ENCODE measurements at places on chromosomes 12 and 14.

GRCh38 chr14:103118018-103118662 lies 5.1 kb upstream of the TNFAIP2 start:
- no peak for DNase-seq

DNA sequence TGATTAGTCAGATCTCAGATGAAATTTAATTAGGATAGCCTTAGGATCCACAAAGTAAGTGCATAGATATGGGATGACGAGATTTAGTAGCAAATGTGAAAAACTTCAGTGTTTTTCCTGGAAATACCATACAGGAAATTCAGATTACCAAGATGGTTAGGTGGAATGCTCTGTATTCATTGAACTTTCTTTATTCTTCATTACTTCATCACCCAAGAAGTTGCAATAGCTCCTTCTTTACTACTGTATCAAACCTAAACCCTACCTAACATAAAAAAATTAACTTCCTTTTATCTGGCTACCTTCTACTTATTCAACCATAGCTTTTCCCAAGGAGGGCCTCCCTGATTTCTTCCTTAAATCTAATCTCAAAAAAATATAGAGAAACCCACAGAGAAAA lies 100.4 kb downstream of the TTC6 start:
- DNase-seq = no peak

DNA sequence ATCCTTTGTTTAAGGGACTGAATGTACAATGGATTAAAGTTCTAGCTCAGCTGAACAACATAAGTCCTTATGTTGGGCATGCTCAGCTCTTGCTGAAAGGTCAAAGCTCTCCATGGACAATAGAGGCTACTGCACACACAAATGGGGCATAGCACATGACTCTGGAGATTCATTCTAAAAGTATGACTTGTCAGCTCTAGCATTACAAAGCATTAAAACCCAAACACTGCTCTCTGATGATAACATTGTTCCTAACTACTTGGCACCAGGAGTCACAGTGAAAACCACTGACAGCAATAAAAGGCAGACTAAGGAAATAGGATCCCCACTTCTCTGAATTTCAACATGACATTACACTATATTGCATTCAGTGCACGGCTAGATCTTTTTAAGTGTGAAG lies 21.9 kb upstream of the FSCB start:
- no peak for DNase-seq

DNA sequence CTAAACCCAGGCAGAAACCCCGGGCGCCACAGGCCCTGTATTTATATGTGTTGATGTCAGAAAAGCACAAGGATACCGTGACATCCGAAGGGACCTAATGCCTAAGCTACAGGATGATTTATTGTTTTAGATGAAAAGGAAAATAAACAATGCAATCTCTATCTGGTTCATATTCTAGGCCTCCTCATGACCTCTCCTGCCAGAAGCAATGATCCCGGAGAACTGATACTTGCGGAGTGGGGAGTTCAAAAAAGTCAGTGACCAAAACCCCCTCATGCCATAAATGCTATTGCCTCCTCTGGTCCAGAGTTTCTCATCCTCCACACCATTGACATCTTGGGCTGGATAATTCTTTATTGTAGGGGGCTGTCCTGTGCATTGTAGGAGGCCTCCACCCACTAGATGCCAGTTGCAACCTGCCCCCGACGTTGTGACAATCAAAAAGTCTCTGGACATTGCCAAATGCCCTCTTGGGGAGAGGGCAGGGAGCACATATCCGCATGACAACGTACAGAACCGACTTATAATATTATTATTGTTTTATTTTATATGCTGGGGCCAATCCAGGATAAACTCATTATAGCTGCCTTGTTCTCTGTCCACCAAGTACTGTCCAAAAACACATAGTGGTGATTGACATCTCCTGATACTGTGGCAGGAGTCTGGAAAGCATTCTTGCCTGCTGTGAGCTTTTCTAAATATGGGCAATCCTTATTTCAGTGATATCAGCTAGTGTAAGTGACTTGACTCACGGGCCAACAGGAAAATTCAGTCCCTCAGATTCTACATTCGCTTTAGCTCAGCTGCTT lies 1.1 kb upstream of the CSRP2 start:
- no peak for DNase-seq

GRCh38 chr14:33062881-33063280 lies 124.2 kb downstream of the NPAS3 start:
- no peak for DNase-seq

- no peak for DNase-seq
These were observed 4.0 kb upstream of the PPP4R4 start for GRCh38 chr14:94170136-94170535.

DNA sequence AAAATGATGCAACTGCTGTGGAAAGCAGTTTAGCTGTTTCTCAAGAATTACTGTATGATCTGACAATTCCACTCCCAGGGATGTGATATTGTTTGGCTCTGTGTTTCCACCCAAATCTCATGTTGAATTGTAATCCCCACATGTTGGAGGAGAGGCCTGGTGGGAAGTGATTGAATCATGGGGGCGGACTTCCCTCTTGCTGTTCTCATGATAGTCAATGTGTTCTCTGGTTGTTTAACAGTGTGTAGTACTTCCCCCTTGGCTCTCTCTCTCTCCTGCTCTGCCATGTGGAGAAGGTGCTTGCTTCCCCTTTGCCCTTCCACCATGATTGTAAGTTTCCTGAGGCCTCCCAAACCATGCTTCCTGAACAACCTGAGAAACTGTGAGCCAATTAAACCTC lies 93.4 kb upstream of the CPM start:
- DNase-seq = no peak

DNA sequence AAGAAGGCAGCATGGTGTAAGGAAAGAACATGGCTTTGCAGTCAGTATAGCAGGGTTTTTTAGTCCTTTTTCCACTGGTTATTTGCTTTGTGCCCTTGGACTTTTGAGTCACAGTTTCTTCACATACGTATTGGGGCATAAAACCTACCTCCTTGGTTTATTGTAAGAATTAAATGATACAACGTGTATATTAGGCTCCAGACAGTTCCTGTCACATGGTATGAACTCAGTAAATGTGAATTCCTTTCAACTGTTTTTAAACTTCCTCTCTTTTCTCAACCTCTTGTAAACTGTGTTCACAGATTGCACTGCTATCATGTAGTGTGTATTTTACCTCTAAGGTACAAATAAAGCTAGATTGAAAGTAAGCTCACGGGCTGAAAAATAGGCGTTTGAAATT lies 29.5 kb downstream of the MSRB3 start:
- no peak for DNase-seq

GRCh38 chr12:118534003-118534402 lies 157.6 kb downstream of the SUDS3 start:
- no peak for DNase-seq

DNA sequence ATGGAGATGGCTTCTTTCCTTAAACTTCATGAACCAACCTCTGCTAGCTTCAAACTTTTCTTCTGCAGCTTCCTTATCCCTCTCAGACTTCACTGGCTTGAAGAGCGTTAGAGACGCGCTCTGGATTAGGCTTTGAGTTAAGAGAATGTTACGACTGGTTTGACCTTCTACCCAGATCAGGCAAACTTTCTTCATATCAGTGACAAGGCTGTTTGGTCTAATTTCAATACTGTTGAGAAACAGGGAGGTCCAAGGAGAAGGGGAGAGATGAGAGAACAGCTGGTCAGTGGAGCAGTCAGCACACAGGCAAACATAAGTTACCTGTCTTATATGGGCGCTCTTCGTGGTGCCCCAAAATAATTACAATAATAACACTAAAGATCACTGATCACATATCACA lies 14.9 kb downstream of the SCAF11 start:
- DNase-seq = no peak

DNA sequence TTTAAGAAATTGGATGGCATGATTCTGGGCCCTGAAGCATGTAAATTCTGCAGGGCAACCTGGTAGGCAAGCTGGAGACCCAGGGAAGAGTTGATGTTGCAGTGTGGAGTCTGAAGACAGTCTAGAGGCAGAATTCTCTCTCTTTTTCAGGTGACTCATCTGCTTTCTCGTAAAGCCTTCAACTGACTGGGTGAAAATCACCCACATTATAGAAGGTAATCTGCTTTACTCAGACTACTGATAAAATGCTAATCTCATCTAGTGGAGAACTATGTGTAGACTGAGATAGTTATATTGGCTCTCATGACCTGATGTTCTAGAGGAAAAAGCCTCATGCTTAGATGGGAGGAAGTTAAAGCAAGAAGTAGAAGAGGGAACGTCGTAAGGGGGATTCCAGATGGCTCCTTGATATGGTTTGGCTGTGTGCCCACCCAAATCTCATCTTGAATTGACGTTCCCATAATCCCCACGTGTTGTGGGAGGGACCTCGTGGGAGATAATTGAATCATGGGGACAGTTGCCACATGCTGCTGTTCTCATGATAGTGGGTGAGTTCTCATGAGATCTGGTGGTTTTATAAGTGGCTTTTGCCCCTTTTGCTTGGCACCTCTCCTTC lies 723.8 kb downstream of the BCL11B start:
- no peak for DNase-seq

DNA sequence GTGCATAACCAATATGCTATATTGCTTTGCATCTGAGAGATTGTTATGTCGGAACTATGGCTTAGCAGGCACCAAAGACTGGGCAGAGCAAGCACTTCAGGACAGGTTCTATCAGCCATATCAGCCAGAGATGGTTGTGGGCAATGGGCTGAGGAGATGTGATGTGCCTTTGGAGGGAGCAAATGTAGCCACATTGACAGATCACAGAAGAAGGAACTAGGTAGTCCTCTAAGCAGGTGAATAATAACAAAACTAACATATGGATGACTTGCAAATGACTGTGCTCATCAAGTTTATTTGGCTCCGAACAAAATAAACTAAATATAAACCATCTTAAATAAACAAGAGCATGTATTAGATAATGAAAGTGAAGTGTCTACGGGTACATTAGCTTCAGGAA lies 291.7 kb downstream of the RMST start:
- no peak for DNase-seq

- no peak for DNase-seq
These were observed 4.3 kb upstream of the CD9 start for GRCh38 chr12:6195665-6196535.

DNA sequence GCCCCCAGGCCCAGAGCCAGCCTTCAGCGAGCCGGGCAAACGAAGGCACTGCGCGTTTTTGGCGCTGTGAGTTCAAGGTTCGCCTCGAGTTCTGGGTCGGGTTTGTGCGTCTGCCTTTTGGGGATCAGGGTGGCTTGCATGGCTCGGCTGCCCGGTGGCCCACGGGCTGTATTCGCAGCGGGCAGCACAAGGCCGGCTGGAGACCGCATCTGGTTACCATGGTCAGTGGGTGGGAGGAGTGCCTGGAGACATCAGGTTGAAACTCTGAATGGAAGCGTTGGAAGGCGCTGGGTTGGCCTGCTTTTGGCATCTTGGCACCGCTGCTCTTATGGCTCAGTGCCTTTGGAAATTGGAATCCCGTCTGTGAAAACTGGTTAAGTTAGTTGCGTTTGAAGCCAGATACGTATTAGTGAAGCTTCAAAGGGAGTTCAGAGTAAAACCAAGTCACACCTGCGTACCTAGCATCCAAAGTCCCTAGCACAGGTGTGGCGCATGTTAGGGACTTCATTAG lies 50.9 kb downstream of the SNAPC1 start:
- DNase-seq = no peak

DNA sequence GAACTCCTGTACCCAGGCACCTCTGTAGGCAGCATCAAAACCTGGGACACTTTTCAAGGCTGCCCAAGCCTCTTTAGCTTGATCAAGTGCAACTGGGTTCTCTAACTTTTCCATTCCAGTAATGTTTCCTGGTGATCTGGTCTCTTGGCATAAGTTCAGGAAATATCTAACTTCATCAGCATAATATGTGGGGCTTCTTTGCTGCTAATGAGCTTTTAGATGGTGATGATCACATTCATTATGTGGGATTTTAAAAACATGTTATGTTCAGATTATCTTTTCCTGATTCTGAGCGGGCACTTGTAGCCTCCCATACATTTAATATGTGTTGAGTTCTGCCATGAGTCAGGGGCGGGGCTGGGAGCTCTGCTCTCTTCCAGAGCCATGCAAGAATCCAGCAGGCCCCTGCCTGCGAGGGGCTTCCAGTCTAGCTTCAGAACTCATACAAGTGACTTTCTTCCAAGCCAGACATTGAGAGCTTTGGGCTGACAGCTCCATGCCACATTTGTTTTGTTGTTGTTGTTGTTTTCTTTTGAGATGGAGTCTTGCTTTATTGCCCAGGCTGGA lies 39.5 kb upstream of the RIN3 start:
- DNase-seq = no peak

- no peak for DNase-seq
These were observed 65.4 kb downstream of the DACT1 start for GRCh38 chr14:58703161-58703506.

- DNase-seq = peak; percentile 14
These were observed 98.1 kb downstream of the DDHD1 start for GRCh38 chr14:53055003-53055402.

DNA sequence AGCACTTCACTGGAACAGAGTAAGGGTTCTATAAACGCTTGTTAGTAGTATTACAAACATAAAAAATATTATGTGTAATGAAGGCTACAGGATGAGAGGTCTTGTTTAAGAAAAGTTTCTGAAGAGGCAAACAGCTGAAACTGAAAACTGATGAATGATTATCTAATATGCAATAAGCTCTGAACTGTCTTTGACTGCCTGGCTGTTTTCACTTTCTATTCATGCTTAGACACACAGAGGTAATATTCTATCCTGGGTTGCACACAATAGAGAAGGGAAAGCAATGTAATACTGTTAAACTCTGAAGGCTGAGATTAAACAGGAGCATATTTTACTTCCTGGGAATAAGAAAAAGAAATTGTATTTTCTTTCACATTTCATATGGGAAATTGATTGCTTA lies 251.3 kb downstream of the ALX1 start:
- no peak for DNase-seq

GRCh38 chr14:68681256-68682011 lies 111.4 kb downstream of the ZFP36L1 start:
- DNase-seq = no peak

GRCh38 chr14:104137297-104138097 lies 890 bp upstream of the KIF26A start:
- DNase-seq = no peak

DNA sequence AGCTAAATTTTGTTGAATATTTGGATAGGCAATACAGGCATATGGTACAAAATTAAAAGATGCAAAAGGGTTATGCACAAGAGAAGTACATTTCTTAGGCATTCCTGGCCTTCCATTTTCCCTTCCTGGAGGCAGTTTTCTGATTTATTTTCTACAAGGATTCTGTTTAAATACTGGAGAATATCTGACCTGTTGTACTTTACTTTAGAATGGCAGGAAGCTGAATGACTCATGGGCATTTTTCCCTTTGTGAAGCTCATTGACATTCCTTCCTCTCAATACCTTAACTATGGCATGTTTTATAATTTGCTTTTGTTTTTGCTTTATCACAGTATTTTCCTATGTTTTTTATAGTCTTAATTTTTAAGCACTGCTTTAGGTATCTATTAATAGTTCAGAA lies 62.7 kb downstream of the RCOR1 start:
- no peak for DNase-seq

DNA sequence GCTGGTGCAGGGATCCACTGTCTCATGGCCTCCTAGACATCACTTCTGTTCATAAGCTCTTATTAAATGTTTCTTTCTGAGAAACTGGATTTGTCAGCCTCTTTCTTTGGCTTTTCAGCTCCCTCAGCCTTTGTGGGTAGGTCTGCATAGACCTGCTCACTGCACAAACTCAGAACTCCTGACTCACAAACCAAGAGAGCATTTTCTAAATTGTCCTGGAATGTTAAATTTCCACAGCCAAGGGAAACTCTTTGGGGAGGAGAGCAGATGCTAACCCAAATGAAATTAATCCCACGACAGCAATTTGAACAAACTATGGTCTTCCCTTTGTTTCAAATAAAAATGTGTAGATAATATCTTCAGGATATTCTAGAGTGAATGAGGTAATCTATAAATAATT lies 19.5 kb upstream of the CERS5 start:
- DNase-seq = no peak

GRCh38 chr14:68774771-68775613 lies 17.9 kb downstream of the ZFP36L1 start:
- DNase-seq = no peak
